ENCODE measurements at places on chromosomes 16 and 17.

- no peaks in the 10 kb centered on the region for H3K4me1 ChIP-seq
- H3K27ac ChIP-seq = no peak within 1 kb of the TSS
- no peak for DNase-seq
- peaks cover 2% of the 10 kb centered on the region for H3K36me3 ChIP-seq
Measured at GRCh38 chr17:32927724-32928585, at the start of gene TMEM98. Gene TMEM98 (plus strand): TSS chr17:32928153. CDS start chr17:32931529, 3,376 bp downstream.

DNA sequence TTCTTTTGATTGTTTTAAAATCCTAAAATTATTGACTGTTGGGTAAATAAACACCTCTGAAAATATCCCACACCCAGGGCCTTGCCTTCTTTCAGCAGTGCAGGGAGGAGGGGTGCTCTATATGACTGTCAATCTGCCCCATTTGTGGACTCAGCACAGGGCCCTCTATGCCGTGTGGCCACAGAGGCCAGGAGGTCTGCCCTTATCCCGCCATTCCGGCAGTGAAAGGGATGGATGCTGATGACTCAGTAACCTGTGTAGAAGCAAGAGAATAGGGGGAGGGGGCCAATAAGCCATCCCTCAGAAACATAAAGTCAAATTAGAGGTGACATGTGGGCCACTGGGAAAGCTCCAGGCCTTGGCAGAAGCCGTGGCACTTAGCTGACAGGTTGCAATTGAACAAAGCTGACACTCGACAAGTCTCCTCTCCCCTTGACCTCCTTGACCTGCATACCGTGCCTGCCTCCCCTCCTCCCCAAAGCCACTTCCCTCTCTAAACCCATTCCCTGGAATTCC lies 281.4 kb upstream of the DYNLRB2 start:
- H3K4me1 ChIP-seq = no peaks in the 10 kb centered on the region
- H3K36me3 ChIP-seq = no peaks in the 10 kb centered on the region
- no peak overlapping the region for H3K27ac ChIP-seq
- DNase-seq = no peak
- H3K4me3 ChIP-seq = no peak overlapping the region

DNA sequence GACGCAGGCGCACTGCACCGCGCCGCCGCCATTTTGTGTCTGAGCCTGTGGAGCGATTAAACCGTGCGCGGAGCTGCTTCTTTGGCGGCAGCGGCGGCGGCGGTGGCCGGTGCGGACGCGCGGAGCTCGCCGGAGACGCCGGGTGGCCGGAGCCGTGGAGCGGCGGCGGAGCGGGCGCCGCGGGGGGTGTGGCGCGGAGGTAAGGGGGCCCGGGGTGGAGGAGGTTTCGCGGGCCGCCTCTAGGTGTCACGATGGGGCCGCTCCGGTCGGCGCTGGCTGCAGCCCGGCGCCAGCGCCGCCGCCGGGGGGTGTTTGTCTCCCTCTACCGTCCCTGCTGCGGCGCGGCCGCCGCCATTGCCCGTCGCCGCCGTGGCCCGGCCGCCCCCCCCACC lies at the start of gene CTCF:
Gene CTCF, plus strand, starts transcription at position 1 of the 392 bp plus-strand sequence. CDS start 48,307 bp downstream, outside the sequence.
- no peaks in the 10 kb centered on the region for H3K27me3 ChIP-seq
- H3K4me1 ChIP-seq = peaks cover 38% of the 10 kb centered on the region
- H3K36me3 ChIP-seq = peaks cover 2% of the 10 kb centered on the region

DNA sequence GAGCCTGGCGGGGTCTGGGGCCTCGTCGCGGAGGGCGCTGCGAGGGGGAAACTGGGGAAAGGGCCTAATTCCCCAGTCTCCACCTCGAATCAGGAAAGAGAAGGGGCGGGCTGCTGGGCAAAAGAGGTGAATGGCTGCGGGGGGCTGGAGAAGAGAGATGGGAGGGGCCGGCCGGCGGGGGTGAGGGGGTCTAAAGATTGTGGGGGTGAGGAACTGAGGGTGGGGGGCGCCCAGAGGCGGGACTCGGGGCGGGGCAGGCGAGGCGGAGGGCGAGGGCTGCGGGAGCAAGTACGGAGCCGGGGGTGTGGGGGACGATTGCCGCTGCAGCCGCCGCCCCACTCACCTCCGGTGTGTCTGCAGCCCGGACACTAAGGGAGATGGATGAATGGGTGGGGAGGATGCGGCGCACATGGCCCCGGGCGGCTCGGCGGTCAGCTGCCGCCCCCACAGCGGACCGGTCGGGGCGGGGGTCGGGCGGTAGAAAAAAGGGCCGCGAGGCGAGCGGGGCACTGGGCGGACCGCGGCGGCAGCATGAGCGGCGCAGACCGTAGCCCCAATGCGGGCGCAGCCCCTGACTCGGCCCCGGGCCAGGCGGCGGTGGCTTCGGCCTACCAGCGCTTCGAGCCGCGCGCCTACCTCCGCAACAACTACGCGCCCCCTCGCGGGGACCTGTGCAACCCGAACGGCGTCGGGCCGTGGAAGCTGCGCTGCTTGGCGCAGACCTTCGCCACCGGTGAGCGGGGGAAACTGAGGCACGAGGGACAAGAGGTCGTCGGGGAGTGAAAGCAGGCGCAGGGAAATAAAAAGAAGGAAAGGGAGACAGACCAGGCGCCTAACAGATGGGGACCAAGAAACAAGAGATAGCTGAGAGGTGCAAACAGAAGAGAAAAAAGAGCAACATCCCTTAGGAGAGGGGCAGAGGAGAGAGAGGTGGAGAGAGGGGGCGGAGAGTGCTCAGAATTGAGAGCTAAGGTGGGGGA lies at the start of gene PNMT:
Gene PNMT, plus strand, starts transcription at position 509 of the 980 bp plus-strand sequence. Its CDS starts 23 bp downstream, at position 532.
- DNase-seq = peak; percentile 63
- H3K4me1 ChIP-seq = peaks cover 8% of the 10 kb centered on the region
- peaks cover 3% of the 10 kb centered on the region for H3K36me3 ChIP-seq
- H3K27me3 ChIP-seq = peaks cover 29% of the 10 kb centered on the region
- H3K4me3 ChIP-seq = peak within 1 kb of the TSS; percentile 85
- no peak within 1 kb of the TSS for H3K27ac ChIP-seq

DNA sequence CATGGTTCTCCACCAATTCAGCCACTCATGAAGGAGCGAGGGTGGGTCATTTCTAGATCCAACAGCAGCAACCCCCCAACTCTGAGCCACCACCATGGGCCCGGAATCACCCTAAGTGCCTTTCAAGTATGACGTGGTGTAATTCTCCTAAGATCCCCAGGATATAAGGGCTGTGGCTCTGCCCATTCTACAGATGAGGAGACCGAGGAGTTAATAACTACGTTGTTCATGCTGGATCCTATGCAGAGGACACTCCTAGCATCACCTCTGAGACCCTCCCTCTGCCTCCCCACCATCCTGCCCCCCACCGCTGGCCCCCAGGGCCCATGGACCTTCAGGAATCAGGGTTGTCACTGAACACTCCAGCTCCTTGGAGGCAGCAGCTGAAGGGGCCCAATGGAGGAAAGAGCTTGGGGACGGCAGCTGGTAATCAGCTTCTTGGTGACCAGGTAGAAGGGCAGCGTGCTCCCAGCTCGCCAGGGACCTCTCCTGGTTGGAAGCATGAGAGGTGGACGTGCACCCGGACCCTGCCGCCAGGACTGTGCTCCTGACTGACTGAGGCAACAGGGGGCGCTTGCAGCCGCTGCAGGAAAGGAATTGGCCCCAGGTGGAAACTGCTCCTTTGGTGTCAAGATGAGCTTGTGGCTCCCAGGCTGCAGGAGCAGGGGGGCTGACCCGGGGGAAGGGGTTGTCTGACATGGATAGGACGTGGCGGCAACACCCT lies 28.2 kb upstream of the CACNG1 start:
- H3K27me3 ChIP-seq = peaks cover 54% of the 10 kb centered on the region
- DNase-seq = no peak
- no peaks in the 10 kb centered on the region for H3K4me1 ChIP-seq
